Inflammatory macrophage treated with lipopolysaccharide for 4 hours (primary cell): ENCODE measurements at places on chromosomes 2 and 18.

GRCh38 chr2:9179572-9180201 is 26.9 kb upstream of the ASAP2 start:
- DNase-seq, result peak; percentile 70

DNA sequence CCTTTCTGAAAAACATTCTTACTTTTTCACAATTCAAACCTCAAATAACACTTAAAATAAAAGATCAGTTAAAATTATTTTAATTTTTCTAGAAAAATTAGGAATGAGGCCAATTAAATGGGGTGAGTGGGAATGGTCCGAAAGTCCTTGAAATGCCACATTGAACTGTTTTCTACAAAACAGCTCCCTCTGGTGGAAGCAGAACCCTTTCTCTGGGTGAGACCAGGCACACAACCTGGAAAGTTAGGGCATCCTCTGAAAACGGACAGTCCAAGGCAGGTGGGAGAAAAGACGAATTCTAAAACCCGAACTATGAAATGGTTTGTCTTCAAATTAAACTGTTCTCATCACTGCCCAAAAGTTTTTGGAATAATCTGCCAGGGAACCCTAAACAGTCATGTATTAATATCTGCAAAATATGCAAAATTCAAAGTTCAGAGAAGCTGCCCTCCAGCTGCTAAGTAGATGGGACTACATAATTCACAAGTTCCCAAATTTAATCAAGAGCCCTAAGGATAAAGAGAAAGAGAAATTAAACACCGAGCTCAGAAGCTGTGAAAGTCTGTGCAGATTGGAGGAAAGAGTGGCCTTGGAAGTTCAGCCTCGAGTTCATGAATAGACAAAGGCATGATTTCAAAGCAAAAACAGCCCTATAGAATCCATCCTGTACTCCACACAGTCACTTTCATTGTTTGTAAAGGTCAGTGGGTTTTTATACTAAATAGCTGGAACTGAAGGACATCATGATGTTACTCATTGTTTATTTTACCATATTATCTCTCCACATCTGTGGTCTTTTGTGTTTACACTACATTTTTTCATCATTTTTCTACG is 108.3 kb downstream of the PIEZO2 start:
- DNase-seq, result peak; percentile 49

GRCh38 chr2:153391131-153391530 is 87.4 kb downstream of the RPRM start:
- no peak for DNase-seq

GRCh38 chr2:174750923-174751441 is 13.3 kb downstream of the CHRNA1 start:
- DNase-seq, result peak; percentile 67

DNA sequence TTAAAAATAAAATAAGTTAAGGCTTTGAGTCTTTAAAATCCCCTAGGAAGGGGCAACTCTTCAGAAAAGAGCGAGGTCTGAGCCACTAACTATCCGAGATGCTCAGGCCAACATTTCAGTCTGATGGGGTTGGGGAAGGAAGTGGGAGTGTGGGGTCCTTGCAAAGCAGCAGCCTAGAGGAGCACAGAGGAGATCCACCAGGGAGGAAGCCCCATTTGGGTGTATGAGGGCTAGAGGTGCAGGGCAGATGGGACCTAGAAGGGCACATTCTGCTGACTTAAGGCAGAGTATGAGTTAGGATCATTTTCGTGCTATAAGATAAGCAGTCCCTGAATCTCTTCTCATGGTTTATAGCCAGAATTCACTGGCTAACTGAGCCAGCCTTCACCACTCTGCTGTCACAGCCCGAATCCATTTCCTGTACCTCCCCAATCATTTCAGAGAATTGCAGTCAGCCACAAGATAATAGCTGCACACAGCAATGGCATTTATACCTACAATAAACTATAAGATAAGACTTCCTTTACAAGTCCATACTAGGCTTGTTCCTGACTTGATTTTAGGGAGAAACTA is 37.0 kb downstream of the MRPL30 start:
- no peak for DNase-seq

DNA sequence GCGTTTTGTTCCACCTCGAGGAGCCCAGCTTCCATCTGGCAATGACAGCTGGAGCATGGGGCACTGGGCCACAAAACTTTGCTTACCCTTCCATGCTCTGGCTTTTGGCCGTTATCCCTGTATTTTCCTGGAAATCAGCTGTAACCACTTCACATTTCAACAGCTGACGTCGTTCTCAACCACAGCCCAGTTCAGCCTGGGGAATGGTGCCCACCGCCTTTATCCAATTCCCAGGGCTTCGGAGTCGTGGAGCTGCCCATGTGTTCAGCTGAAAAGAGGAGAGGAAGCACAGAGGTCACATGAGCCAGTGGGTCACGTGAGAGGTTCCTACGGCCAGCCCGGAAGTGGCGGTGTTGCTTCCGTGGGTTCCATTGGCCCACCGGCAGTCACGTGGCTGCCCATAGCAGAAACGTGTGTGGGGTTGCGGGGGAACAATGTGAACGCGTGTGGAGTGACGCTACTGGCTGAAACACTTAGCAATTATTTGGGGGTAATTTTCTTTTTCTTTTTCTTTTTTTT is 16.7 kb upstream of the EDAR start:
- no peak for DNase-seq

DNA sequence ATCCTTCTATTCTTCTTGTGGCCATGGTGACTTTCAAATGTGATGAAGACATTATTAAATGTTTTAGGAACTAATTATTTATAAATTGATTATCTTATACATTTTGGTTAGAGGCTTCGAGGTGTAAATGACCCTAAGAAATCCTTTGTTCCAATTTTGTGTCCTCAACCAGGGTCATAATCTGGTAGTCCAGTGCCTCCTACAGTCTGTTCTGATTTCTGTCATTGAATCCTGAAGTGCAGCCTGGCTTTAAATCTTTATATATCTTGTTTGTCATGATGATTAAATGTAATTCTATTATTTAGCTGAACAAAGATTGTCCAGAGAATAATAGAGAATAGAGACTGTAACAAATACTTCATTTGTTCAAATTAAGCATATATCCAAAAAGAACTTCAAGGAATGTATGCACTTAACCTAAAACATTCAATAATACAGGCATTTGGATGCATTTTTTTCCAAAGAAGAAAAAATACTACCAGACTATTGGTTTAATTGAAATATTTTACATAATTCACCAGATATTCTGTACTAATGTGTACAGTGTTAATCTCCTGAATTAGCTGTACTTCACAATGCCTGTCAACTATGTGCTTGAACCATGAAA is 89.8 kb downstream of the PRPF40A start:
- DNase-seq, result peak; percentile 60

DNA sequence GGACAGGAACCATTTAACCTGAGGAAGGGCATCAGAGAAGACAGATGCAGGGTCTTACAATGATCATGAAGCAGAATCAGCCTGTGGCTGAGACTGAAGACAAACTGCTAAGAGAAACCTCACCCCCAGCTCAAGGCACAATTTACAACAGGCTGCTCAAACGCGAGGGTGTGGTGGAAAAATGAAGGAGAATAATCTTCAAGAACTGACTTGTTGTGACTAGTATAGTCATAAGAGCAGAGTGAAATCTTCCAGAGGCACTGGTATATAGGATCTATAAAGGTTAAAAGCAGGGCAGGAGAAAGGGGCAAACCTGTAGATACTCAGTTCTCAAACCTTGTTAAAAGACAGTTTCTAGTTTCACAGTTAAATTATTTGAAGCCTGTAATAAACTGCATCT is 1155.8 kb upstream of the TMEFF2 start:
- DNase-seq, result no peak

DNA sequence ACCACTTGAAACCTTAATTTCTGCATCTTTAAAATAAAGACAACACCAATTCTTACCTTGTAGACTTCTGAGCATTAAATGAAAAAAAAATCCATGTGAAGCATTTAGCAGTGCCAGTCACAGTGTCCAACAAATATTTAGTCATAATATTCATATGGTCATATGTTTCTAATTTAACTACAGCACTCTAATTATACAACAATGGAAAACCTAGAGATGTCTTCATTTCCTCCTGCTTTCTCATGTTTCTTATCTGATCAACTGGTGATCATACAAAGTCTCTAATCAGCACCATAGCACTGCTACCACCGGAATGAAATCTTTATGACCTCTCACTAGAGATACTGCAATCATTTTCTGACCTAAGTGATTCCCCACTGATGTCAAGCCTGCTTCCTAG is 10.2 kb upstream of the SCN3A start:
- DNase-seq, result no peak

- no peak for DNase-seq
These were observed 416.5 kb downstream of the BCL11A start for GRCh38 chr2:60136913-60137312.

DNA sequence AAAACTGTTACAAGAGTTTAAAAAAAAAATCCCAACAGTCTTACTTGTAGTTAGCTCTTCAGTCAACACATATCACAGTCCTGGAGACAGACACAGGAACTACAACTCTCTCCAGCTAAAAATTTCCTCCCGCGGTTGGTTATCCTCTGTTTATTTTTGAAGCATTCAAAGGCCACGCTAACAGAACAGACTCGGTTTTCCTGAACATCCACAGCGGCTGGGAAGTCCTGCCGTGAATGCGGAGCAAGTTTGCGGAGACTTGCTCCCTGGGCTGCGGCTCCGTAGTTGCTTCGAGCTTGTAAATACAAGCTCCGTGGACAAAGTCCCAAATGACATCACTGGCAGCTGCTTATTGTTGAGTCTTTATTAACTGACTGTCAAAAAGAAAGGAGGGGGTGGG is at the start of gene NCKAP5:
Gene NCKAP5, minus strand, starts transcription at position 292 of the 400 bp plus-strand sequence. CDS start 50,937 bp downstream, outside the sequence.
- DNase-seq, result no peak
